ENCODE measurements at places on chromosomes 6 and 20.

DNA sequence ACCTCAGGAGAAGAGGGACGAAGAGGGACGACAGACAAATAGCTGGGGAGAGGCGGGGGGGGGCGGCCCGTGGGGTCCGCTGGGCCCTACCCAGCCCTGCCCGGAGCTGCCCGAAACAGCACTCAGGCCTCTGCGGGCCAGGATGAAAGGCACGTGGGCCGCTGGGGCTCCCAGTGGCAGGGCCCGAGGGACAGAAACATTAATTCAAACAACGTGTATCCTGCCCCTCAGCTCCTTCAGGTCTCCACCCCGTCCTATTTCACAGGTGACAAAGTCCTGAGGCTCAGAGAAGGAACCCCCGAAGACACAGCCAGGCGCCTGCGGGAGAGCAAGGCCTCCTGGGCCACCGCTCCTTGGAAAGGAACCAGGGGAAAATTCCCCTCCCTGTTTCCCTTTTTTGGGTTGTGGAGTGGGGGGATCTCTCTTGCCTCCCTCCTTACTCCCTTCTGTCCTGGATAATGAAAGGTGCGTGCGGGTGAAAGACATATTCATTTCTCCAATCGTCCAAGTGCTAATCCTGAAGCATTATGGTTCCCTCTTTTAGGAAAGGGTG, 93.3 kb downstream of the RNASET2 start:
- DNase-seq: no peak

GRCh38 chr20:7841291-7841970, 98.8 kb downstream of the HAO1 start:
- DNase-seq: no peak

DNA sequence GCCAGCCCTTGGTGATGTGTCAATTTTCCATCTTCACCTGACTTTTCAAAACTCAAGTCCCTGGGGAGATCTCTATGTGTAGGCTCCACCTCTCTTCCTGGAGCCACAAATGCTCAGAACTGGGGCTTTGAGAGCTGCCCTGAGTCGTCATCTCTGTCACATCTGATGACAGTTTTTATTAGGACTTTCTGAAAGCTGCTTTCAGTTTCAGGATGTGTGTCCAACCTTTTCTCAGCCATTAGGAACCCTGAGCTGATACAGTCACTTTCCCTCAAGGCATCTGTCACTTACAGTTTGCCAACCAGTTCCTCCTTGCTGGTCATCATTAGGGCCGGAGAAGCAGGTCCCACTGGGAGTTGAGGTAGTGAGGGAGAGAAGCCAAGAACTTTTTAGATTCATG, 365.9 kb upstream of the CHD6 start:
- no peak for DNase-seq

DNA sequence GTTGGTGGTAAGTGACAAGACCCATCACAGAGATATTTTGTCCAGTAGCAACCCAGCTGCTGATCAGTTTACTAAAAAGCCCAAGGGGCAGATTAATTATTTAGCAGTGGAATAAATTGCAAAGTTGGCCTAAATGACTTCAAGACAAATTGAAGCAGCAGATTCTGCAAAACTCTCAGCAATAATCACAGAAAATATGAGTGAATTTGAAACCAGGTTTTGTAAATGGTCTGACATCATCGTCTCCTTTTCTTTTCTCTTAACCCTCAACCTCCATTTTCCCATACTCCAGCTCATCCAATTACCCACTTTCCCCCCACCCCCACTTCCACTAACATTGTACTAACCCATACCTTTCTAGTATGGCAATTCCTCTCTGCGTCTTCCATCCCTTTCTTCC, 11.3 kb upstream of the PTPRK start:
- DNase-seq: no peak

DNA sequence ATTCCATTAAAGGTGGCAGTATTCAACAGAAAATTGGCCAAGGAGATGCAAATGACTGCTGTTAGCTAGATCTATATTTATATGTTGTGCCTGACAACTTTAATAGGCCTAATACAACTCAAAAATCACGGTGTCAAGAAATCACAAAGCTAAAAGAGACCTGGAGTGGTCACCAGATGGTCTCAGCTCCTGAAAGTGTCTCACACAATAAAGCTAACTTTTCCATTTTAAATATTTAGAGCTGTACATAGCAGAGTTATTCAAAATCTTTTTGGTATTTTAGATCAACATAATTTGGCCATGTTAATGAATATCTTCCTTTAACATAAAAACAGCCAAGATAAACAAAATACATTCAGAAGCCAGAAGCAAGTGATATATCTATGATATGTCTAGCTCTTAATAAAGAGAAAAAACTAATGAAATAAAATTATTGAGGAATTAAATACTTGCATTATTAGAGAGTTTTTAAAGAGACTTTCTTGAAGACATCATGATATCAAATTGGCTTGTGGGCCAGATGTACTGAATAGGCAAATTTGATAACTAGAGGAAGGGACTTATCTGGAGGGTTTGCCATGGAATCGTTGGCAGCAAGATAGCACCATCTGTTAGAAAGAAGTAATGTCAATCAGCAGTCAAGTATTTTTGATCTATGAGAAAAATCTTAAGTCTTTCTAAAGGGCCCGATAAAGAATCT, 84.9 kb upstream of the SCAF8 start:
- DNase-seq: no peak

DNA sequence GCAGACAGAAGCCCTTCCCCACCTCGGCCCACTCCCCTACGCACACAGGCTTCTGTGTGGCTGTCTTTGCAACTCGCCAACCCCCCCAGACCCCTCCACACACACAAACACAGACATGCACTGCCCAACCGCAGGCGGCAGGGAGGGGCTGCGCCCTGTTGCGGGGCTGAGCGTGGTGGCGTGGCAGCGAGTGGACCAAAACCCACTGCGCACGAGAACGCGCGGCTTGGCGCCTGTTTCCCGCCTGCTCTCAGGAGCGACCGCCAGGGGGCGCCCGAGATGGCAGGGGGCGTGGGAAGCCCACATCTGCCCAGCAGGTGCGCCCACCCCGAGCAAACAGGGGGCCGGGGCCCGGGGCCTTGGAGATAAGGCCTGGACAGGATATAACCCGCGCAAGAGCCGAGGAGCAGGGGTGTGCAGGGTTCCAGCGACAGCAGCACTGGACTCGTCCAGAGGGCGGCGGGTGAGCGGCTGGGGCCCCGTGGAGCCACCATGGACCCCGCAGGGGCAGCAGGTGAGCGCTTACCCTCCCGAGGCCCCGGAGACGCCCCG, at the start of gene RBPJL:
RBPJL (plus strand) TSS at position 410 of the 552 bp plus-strand sequence; CDS start at position 493, 83 bp downstream.
- peak; percentile 19 for DNase-seq

DNA sequence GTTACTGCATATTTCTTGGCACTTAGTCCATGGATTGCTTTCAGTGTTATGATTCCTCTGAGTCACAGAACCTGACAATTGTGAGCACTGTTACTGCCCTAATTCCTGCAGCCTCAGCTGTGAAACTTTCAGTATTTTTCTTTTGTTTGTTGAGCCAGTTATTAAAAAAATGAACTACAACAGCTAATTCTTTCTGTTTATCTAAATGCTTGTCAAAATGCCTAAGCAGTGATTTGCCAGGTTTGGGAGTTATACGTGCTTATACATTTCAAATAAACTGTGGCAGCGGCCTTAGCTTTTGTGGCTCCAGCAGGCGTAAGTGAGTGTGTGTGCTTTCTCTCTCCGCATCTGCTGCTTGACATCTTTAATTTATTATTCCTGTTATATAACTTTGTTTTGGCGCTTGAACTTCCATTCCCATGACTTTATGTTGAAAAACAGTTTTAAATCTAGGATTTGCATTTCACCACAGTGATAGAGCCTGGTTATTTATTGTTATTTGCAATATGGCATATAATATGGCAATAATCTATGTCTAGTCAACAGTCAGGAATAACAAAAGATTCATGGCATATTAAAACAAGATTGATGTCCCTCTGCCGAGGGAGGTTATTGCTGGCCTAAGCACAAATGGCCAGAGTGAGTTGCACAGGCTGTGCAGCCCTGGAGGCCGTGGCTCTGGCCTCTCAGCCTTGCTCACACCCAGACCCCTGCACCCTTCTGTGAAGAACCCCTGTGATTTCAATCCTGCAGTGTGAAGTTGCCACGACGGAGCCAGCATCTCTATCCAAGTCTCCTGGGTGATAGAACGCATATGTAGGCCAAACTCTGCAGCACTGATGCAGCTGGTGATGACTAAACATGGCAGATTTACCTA, 303.4 kb downstream of the THBS2 start:
- no peak for DNase-seq

- DNase-seq: no peak
These were observed 26.8 kb downstream of the JAG1 start for GRCh38 chr20:10646886-10647420.

- no peak for DNase-seq
These were observed 35.4 kb downstream of the GSTA2 start for GRCh38 chr6:52727908-52728307.

DNA sequence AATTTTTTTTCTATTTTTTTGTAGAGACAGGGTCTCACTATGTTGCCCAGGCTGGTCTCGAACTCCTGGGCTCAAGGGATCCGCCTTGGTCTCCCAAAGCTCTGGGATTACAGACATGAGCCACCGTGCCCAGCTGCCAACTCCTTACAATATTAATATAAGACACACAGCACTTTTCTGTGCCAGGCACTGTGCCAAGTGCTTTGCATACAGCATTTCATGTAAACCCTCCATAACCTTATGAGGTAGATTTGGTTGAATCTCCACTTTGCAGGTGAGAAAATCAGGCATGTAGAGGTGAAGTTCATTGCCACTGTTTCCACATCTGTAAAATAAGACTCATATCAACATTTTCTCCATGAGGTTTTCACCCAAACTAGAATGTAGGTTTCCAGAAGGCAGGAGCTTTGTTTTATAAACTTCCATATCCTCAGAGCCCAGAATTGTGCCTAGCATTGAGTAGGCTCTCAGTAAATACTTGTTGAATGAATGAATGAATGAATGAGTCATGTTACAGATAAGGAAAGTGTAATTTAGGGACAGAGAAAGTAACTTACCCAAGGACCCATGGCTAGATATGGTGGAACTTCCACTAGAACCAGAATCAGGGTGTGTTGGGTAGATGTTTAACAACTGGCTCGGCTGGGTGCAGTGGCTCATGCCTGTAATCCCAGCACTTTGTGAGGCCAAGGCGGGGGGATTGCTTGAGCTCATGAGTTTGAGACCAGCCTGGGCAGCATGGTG, 3.0 kb upstream of the CTNNBL1 start:
- DNase-seq: no peak

DNA sequence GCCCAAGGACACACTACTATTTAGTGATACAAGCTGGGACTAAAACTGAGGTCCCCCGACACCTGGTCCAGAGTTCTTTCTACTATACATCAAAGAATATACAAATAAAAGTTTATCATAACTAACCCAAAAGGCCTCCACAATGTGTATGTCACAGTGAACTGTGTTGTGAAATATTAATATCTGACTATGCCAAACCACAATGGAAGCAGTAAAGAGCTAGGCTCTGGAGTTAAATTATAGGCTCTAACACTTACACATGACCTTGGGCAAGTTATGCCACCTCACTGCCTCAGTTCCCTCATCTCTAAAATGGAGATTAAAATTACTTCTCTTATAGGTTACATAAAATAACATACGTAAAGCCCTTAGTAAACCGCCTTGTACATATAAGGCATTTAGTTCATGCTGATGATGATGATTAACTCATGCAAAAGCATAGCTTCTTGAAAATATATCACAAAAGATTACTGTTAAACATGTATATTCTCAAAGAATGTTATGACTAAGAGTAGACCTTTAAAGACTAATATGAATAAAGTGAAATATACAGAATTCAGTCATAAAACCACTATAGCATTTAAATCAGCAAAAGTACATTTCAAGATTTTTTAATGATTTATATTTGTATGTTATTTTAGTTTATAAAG, 5.7 kb downstream of the SUPT3H start:
- DNase-seq: no peak

- DNase-seq: no peak
These were observed 161.8 kb upstream of the AGPAT4 start for GRCh38 chr6:161435748-161436070.

DNA sequence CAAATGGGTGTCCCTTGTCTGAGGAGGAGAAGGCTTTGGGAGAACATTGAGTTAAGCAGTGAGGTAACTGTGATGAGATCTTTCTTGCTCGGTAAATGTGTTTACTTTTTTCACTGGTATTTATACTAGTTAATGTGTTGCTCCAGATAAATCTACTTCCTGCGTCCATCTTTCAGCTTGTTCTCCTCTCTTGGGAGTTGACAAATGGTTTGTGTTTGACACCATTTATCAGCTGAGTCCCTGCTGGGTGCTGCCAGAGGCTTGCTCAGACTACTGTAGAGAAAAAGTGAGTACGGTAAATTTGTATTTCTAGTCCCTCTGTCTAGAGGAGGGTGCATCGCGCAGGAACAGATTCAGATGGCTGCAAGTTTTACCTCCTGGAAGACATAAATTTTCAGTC, 8.3 kb upstream of the PRDM1 start:
- no peak for DNase-seq

DNA sequence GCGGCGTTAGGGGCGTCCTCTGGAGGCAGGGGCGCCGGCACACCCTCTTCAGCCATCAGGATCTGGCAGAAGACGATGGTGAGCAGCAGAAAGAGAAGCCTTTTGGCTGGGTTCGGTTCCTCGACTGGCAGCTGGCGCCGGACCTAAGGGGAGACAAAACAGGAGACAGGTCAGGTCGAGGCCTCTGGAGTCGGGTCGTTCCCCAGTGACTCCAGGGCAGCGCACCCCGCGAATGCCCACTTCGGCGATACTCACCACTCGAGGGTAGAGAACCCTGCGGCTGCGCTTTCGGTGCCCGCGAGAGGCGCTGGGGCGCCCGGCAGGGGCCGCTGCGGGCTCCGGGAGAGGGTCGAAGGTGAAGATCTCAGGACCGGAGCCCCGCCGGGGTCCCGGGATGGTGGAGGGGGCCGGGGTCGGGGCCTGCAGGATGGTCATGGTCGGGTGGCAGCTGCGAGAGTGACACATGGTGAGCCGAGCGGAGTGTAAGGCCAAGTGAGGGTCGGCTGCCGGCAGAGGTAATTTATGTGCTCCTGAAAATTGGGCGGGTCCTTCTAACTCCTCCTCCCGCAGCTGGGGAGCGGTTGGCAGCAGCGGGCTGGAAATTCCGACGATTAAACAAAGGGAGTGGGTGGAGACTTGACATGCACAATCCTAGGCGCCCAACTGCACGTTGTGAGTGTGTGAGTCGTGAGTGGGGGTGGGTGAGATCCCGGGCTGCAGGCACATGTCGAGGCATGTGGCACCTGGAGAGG, at the start of gene IER3:
IER3 (minus strand) TSS at position 494 of the 752 bp plus-strand sequence; CDS start at position 465, 29 bp downstream.
- DNase-seq: peak; percentile 77

DNA sequence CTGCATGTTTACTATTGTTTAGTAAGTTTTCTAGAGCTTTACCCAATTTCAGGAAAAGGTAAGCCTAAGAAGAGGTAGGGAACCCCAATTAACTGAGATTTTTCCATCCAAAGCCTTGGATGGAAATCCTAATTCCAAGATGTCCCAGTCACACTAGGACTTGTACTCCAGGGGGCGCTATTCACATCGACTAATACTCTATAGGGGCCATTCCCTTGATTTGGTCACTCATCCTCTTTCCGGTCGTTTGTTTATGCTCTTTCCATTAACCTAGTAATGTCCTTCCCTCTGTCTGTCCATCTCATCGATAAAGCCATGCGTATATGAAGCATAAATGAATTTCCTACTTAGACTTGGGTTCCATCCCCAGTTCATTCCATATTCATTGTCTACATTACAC, 80.8 kb upstream of the FUCA2 start:
- DNase-seq: peak; percentile 70

All from NCI-H82 (cell line).